ENCODE measurements at places on chromosomes 16 and 17.

- DNase-seq = no peak
These were observed 424.9 kb downstream of the SOX9 start for GRCh38 chr17:72545766-72546165.

DNA sequence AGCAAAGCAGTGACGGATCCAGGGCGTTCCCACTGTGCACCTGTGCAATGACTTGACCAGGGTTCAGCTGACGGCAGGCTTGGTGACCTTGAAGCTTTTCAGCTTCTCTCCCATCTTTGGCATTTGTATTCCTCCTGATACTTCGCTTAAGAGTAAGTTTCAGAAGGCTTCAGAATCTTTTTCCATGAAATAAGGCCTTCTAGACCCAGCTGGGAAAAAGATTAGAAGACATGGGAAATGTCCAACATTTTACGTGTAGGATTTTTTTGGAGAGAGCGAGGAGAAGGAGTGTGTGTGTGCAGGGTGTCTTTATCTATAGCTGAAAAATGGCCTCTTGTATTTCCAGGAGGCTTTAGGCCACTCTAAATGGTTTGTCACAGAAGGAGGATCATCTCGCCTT lies 104.1 kb downstream of the BANP start:
- DNase-seq = no peak

- DNase-seq = no peak
These were observed 483.1 kb upstream of the PSMD7 start for GRCh38 chr16:73813527-73813926.

DNA sequence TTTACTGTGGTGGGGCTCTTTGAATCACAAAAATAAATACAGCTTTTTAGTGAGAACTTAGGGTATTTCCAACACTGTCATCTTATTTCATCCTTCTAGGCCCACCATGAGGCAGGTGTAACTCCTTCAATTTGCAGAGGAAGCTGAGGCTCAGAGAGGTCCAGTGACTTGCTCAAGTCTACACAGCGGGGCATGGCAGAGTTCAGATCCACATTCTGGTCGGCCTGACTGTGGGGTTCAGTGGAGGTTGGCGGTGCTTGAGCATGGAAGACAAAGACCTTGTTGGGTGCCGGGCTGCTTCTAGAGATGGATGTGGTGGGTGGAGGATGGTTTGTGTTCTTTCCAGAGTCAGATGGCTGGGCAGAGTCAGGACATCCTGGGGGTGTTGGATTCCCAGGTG lies 39.8 kb downstream of the PLCG2 start:
- no peak for DNase-seq

GRCh38 chr17:5100832-5101231 lies 10.8 kb downstream of the ZNF232 start:
- DNase-seq = no peak

- DNase-seq = no peak
These were observed 18.6 kb downstream of the CIBAR2 start for GRCh38 chr16:85093705-85094104.
